ENCODE measurements at places on chromosomes 1 and 21. TPM values are rescaled to one million over a fixed set of nuclear protein-coding genes. Genes with fewer than 3 reads are reported as not detected.
A peak's percentile ranks its signal among the peaks of the same experiment; 100 is the strongest.

GRCh38 chr1:162397039-162397448 lies 14.9 kb downstream of the SH2D1B start:
- no peak for DNase-seq

GRCh38 chr1:26538480-26539412 lies 9.2 kb downstream of the RPS6KA1 start:
- no peak for DNase-seq

- no peak for DNase-seq
Measured at GRCh38 chr21:14271641-14272040, 55.7 kb downstream of the RBM11 start.

DNA sequence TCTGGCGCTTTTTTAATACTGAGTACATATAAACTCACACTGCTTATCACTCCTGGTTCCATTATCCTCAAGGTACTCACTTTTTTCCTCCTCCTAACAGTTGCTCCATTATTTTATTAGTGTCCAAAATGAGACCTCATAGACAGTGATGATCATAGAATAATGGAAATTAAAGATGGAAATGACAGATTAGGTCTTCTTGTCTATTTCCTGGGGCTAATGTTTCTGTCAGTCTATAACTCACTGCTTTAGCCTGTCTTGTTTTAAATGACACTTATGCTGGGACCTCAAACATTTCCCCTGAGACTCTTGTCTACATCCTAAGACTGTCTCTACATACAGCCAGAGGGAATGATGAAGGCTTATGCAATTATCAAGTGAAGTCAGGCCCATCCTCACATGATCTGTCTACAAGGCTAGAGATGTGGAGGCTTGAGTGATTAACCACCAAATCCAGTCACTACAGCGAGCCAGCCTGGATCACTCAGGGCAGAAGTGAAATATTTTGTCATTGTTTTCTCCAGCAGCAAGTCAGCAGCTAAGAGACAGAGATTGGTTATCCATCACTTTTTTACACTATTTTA lies 152.1 kb downstream of the ASTN1 start:
- no peak for DNase-seq

The FCRL6 gene
- 0.25 TPM for polyA plus RNA-seq

GRCh38 chr1:200247518-200247917 lies 162.3 kb downstream of the ZNF281 start:
- no peak for DNase-seq

DNA sequence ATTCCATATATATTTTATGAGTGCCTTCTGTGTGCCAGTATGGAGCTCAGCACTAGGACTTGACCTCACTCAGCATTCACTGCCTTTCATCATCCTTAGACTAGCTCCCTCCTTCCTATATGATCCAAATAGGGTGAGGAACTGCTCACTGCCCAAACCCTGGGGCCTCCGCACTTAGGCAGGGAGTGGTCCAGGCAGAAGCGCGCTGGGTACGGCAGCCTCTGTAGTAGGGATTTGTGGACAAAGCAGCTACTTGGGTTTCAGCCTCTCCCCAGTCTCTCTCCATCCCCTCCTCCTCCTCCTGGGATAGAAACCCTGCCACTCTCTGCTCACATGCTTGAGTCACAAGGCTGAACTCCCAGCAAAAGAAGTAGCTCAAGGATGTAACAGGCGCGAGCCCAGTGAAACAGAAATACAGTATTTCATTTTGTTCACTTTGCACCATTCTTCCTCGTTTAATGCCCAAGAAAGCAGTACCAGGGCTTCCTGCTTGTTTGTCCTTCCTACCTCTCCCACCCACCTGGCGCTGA lies 32.9 kb downstream of the PLEKHA6 start:
- no peak for DNase-seq

DNA sequence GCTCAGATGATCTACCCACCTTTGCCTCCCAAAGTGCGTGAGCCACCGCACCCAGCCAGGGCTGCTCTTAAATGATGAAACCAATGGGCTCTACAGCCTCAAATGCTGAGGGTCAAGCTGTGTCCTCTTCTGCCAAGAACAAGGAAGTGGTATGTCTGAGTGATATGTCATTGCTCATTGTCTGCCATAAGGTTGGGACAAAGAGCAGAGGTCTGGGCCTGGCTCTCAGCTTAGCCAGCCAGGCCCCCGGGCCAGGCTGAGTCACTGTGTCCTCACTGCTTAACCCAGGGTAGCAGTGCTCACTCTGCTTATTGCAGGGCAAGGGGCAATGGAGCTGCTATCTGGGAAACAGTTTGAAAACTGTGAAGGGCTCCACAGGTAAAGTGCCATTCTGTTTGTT lies 8.3 kb upstream of the ETS2 start:
- DNase-seq, result no peak

DNA sequence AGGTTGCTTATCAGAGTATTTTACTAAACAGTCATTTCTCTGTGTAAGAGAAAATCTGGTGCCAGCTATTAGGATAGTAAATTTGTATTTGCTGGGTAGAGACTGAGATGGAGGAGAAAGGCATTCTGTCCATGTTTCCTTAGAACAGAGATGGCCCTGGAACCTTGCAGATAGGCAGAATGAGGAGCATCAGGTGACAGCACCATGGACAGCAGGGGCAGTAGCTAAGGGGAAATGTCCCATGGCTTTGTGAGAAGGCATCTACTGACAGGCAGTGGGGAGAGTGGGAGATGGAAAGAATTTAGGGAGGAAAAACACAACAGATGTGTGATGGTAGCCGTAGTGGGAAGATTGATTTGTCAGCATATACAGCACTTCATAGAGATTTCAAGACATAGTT lies 105.0 kb downstream of the PRRX1 start:
- DNase-seq, result no peak

DNA sequence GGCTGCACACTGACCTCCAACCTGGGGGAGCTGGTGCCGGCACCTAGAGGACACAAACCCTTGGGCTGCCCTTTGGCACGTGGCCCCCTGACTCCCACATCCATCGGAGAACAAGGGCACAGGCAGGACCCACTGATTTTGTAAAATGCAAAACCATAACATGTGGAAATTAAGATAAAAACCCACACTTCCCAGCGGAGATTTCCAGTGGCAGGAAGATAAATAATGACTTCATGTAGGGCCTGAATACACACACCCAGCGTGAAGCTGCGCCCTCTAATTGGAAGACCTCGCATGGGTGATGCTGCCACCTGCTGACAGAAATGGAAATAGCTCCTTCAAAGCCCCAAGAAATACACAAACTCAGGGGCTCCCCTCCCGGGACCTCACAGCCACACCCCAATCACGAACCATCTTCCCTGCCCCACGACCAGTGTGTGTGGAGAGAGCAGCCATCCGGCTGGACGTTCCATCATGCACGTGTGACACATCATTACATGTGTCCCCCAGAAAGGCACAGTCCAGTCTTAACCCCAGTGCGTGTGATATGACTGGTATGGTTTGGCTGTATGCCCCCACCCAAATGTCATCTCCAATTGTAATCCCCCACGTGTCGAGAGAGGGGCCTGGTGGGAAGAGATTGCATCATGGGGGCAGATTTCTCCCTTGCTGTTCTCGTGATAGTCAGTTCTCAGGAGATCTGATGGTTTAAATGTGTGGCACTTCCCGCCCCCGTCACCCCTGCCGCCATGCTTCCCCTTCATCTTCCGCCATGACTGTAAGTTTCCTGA lies 5.7 kb upstream of the TPRG1L start:
- peak; percentile 78 for DNase-seq

The MATN1 gene
- 0.42 TPM for polyA plus RNA-seq

DNA sequence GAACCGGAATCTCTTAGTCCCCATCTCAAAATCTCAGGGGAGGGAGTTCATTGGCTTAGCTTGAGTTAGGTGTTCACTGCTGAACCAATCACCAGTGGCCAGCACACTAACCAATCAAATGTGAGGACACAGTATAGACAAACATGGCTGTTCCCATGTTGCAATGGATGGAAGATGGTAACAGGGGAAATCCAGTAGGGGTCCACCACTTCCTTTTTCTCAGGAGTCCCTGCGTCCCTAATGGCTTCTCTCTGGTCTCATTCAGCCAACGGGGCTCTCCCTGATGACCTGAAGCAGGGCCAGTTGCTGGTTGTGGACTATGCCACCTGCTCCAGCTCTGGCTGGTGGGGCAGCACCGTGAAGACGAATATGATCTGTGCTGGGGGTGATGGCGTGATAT lies 9.7 kb downstream of the CELA2B start:
- no peak for DNase-seq

DNA sequence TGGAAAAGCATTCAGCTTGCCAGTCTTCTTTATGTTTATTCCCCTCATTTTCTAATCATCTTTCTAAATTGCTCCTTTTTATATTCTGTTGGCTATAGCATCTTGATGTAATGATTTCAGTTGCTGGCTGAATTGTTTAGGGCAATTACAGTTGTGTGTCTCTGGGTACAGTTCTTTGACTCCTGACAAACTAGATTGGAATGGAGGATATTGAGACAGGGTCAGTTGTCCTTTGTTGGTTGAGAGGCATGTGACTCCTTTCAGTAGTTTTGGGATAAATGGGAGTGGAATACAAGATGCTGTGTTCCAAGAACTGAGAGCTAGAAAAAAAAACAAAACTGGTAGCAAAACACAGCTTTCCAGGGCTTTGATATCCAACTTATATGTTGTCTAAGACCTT lies 1.5 kb downstream of the CENPF start:
- no peak for DNase-seq

- DNase-seq, result no peak
Measured at GRCh38 chr21:27817902-27818623, 851.2 kb upstream of the ADAMTS5 start.

The TBX15 gene
- 0.22 TPM for polyA plus RNA-seq

The IL12RB2 gene
- polyA plus RNA-seq, result 0.82 TPM

The S100A1 gene
- 1.4 TPM for polyA plus RNA-seq

GRCh38 chr1:115168026-115168425 lies 78.7 kb upstream of the TSPAN2 start:
- DNase-seq, result no peak

The NPPA gene
- polyA plus RNA-seq, result 0.43 TPM

DNA sequence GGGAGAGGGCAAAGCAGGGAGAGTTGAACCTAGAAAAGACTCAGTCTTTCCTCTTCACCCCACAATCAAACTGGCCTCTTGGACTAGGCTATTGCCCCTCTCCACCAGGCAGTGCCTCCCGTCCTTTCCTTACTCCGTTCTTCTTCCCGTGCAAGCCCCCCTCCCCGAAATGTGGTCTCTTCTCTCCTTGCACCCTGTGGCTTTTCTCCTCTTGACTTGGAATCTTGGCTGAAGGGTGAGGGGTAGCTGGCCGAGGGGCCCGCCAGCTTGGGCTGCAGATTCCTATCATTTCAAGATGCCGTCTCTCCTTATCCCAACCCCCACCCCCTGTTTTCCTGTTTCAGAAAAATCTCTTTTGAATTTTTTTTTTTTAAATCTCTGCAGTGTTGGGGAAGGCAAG lies 1.6 kb downstream of the WNT2B start:
- no peak for DNase-seq

The ZYG11B gene
- 28.2 TPM for polyA plus RNA-seq

DNA sequence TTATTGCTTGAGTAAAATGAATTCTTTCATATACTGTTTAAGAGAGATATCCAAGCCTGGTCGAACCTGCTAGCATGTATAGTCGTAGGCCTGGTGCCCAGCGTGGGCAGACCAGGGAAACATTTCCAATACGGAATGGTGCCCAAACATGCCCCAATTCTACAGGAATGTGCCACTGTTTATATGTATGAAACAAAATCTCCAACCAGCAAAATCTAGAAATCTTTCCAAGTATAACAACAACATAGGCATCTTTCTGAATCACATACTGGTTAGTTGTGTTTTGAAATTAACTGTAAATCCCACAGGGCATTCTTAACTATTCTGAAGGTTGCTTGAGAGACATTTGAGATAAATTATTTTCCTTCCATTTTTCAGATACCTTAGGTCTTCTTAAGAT lies 17.0 kb upstream of the ABCD3 start:
- no peak for DNase-seq

The CNR2 gene
- polyA plus RNA-seq, result 0.12 TPM

The NES gene
- polyA plus RNA-seq, result 79.2 TPM

The BRINP3 gene
- polyA plus RNA-seq, result 9.0 TPM

- DNase-seq, result no peak
Measured at GRCh38 chr1:99700020-99700419, 54.1 kb downstream of the PALMD start.

The UBE2G2 gene
- 135 TPM for polyA plus RNA-seq

DNA sequence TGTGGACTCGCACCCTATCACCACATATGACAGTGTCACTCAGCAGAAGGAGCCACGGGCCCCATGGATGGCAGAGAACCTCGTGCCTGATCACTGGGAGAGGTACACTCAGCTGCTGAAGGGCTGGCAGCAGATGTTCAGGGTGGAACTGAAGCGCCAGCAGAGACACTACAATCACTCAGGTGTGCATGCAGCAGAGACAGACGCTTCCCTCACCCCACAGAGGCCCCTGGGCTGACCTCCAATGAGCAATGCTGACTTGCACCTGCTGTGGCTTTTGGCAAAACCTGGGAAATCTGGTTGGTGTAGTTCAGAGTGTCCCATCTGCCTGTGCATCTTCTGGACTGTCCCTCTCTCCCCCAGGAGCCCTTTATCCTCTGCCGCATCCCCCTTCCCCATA lies 51.9 kb downstream of the KIAA1614 start:
- no peak for DNase-seq

The OSCP1 gene
- 14.8 TPM for polyA plus RNA-seq

DNA sequence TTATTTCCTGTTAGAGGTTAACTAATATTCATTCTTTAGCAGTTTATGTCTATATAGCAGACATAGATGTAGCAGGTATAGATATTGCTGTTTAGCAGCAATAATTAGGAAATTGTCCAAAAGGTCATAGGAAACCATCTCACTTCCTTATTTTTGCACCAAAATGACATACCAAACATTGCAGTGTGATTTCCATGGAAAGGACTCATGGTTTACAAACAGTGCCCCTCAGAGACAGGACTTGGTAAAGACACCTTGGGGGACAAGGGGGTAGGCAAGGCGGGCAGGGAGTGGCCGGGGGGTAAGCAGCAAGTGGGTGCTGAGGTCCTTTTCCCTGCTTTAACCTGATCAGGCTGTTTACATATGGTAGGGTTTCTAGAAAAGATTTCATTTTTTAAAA lies 30.5 kb downstream of the BATF3 start:
- no peak for DNase-seq

The AMY1A gene
- 0.38 TPM for polyA plus RNA-seq
